Caco-2 (cell line): ENCODE measurements at places on chromosomes 3 and 15. TPM values are rescaled to one million over a fixed set of nuclear protein-coding genes. Genes with fewer than 3 reads are reported as not detected.

PDE8A gene
- total RNA-seq, result 25.2 and 32.0 TPM in 2 replicates

DNA sequence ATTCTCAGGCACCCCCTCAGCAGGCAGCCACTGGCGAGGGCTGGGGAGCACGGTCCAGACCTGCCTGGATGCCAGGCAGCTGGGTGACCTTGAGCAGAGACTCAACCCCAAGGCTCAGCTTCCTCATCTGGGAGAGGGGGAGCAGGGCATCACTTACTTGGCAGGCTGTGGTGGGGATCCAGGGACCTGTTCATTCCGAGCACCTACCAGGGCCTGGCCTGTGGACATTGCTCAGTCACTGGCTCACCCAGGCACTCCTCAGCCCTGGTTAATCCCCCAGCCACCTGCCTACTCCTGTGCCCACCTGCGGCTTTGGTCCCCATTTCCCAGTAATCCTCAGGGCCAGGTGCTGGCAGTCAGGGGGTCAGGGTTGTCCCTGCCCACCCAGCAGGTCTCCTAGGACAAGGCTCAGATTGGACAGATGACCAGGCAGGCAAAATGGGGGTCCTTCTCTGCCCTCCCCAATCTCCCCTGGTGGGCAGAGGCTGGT lies 9.3 kb upstream of the RPL29 start:
- H3K27ac ChIP-seq, result no peak overlapping the region
- no peak overlapping the region for H3K4me3 ChIP-seq
- H3K4me1 ChIP-seq, result no peaks in the 10 kb centered on the region
- H3K27me3 ChIP-seq, result no peaks in the 10 kb centered on the region
- no peaks in the 10 kb centered on the region for H3K36me3 ChIP-seq

- no peak for DNase-seq
- no peaks in the 10 kb centered on the region for H3K27me3 ChIP-seq
- H3K4me1 ChIP-seq, result no peaks in the 10 kb centered on the region
- H3K27ac ChIP-seq, result no peak overlapping the region
These were observed 331.3 kb upstream of the FRG2C start for GRCh38 chr3:75332794-75333193.

GRCh38 chr3:142888481-142889211 lies at the start of gene PCOLCE2:
PCOLCE2 (minus strand) TSS chr3:142889083; CDS start chr3:142888896, 187 bp downstream.
- H3K4me3 ChIP-seq, result peak within 1 kb of the TSS; percentile 55
- H3K36me3 ChIP-seq, result no peaks in the 10 kb centered on the region
- no peaks in the 10 kb centered on the region for H3K4me1 ChIP-seq
- peak; percentile 46 for DNase-seq

DNA sequence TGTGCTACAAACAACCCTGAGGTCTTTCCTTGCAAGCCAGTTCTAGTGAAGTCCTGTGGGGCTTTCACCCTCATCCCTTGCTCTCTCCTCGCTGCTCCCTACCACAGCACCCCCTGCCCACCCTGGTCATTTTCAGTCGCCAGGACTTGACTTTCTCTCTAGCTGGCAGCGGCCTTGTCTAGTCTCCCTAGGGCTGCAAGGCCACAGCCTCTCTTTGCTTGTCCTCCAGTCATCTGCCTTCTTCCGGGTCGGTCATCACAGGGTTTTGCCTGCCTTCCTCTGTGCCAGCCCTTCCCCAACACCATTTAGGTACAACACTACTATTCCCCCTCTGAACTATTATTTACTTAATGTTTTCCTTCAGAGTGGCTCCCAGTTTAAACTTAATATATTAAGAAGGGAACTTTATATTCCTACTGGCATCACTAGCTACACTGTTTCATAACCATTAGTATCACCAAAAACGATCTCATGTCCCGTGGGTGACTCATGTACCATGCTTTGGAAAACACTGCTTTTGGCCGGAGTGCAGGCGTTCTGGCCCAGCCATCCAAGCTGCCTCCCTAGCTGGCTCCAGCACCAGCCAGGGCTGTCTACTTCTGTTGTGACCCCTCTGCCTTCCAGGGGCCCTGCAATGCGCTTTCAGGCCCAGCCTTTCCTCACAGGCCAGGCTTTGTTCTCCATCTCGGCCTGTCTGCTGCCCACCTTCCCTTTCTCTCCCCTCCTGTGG lies 21.4 kb downstream of the FAH start:
- DNase-seq, result no peak
- H3K27me3 ChIP-seq, result no peaks in the 10 kb centered on the region
- no peak overlapping the region for H3K4me3 ChIP-seq
- H3K36me3 ChIP-seq, result peaks cover 2% of the 10 kb centered on the region

DNA sequence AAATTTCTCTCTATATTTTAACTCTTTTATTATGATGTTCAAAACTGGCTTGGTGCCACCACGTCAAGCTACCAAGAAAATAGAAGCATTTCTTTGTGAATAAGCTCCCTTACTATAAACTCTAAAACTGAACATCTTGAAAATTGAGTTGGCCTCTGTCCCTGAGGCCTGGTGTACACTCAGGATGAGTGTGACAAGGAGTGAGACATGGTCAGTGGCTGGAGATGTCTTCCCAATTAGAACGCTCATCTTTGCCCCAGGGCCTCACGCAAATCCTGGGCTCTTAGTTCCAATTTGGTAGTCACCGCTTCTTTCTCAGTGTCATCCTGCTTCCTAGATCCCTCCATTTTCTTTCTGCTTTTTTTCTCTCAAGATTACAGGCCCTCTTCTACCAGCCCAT lies 26.2 kb downstream of the SLC2A2 start:
- no peaks in the 10 kb centered on the region for H3K36me3 ChIP-seq
- DNase-seq, result no peak

DNA sequence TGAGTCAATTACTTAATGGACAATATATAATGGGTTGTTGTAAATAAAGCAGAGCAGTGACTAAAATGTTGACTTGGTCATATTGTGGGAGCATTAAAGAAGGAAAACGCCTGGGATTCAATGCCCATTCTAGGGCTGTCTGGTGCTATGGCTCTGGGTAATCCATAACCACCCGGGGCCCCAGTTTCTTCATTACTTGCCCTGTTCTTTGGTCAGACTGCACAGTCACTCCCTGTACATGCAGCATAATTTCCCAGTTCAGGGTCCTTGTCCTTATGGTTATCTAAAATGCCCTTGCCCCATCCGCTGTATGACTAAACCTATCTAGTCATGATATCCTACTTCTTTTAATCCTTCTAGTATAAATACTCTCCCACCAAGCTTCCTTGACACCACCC lies 27.5 kb upstream of the DENND4A start:
- H3K27ac ChIP-seq, result no peak overlapping the region
- 0 out of 2 replicates have a peak, but pooled peaks cover 4% of the 10 kb centered on the region for H3K4me1 ChIP-seq
- H3K36me3 ChIP-seq, result no peaks in the 10 kb centered on the region
- no peaks in the 10 kb centered on the region for H3K27me3 ChIP-seq
- no peak overlapping the region for H3K4me3 ChIP-seq

- H3K27me3 ChIP-seq, result no peaks in the 10 kb centered on the region
- no peak for DNase-seq
- no peaks in the 10 kb centered on the region for H3K36me3 ChIP-seq
- H3K27ac ChIP-seq, result no peak overlapping the region
These were observed 52.7 kb upstream of the CMC1 start for GRCh38 chr3:28188686-28189085.
